Renal cortex interstitium (tissue), 15 donors: ENCODE measurements at places on chromosomes 2 and 18.

- DNase-seq, result no peak
Measured at GRCh38 chr2:64753399-64753798, 99.7 kb upstream of the SERTAD2 start.

GRCh38 chr18:61853855-61854254 is 39.0 kb downstream of the RNF152 start:
- DNase-seq, result no peak

- DNase-seq, result no peak
Measured at GRCh38 chr18:60413944-60414547, 41.5 kb upstream of the MC4R start.

GRCh38 chr2:71898375-71898774 is 249.3 kb downstream of the CYP26B1 start:
- no peak for DNase-seq

DNA sequence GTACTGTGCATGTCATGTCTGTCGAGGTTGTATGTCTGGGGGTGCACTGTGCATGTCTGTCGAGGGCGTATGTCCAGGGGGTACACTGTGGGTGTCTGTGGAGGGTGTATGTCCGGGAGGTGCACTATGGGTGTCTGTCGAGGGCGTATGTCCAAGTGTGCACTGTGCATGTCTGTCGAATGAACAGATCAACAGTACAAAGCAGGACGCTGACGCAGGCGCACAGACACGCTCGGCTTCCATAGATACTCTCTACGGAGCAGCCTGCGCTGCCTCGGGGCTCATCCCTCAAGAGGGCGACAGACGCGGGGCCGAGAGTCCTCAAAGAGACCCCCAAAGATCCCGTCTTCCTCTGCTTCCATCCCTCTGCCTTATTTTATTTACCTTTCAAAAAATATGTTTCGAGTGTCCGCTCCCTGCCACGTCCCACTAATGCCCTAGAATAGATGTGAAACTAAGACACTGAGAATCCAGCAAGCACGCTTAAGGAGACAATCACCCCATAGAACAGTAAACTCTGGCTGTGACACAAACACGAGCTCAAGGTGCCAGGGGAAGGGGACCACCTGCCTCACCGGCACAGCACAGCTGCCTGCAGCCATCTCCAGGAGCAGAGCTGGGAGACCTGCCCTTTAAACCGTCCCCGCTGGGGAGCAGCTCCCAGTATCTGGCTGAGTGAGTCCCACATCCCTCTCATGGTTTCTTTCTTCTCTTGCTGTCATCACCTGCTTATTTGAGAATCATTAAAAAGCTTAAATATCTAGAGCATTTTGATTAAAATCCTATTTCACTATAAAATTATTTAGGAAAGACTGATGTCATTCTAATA is 250.5 kb upstream of the MYT1L start:
- DNase-seq, result no peak

DNA sequence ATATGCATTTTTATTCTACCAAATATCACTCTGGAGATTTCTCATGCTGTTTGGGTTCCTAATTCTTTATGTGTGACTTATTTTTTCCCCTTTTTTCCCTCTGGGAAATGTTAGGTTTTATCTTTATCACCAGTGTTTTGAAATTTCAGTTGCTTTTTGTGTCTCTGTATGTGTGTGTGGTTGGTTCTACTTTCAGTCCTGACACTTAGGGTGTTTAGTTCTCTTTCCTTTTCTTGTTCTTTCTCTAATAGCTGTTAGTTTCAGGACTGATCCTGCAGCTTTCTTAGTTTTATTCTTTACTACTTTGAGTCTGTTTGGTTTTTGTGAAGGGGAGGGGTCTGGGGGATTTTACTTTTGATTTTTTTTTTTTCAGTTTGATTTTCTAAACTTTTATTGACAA is 23.1 kb downstream of the PPM1B start:
- no peak for DNase-seq

- peak; percentile 75 for DNase-seq
Measured at GRCh38 chr2:240136013-240136670, at the start of gene COPS9. COPS9 (minus strand) TSS chr2:240136305; CDS start chr2:240136284, 21 bp downstream.

DNA sequence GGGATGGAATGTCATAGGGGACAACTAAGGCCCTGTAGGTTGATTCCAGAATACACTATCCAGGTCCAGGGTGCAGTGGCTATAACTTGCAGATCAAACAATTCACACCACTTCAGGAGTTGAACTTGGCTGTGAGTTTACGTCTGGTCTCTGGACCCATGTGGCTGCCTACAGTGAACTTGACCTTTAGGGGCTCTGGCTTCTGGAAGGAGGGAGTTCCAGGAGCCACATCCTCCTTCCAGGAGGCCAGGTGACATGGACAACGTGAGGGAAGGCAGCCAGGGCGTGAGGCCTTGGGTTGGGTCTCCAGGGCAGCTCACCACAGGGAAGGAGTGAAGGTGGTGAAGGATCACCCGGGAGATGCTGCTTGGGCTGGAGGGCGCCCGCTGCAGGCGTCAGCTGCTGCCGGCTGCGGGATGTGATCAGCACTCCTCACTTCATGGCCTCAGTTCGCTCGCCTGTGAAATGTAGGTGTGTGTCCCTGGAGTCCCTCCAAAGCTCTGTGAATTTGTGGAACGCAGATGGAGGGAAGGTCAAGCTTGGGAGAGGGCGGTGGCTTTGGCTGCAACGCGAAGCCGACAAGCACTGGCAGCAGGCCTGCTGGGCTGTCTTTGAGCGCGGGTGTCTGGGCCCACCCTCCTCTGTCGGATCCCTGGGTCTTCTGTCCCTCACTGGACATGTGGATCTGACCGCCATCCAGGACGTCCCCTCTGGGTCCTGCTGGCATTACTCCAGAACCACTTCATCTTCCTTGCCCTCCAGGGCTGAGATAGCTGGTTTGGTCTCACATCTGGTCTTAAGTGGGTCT is 146.5 kb downstream of the GLI2 start:
- DNase-seq, result no peak

GRCh38 chr18:27632706-27633105 is 447.6 kb upstream of the CHST9 start:
- DNase-seq, result no peak

DNA sequence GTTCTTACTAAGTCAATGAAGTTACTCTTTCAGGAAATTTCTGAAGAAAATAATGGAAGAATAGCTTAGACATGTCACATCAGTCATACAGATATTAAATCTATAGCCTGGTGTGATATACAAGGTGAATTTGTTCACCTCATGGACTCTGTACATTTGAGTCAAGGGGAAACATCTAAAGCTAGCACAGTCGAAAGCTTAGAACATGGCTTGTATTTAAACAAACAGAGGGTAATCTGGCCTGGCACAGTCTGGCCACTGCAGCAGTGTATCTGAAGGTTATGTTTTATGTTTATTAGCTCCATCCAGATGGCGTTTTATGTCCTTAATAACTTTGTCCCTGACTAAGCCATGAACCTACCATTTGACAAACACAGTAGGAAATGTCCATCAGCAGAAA is 817.3 kb downstream of the SATB2 start:
- DNase-seq, result no peak

DNA sequence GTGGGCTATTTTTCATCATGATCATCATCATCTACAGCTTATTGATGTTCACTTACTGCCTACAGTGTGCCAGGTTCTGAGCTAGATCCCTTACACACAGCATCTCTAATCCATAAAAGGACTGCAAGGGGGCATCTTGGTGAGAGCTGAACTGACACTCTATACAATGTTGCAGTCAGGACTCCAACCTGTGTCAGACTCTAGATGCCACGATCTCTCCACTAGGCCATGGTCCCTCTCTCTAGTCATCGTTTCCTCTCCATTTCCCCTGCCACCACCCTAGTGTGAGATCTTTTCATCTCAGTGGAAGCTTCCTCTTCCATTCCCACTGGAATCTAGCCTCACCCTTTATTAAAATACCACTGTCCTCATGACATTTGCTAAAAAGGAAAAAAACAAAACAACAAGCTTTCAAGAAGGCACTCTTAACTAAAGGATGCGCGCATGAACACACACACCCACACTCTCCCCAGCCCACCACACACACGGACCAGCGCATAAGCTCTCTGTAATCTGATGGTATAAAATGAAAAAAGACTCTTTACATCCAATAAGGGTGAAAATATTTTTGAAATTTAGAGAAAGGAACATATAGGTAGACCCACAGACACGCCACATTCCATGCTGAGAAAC is 93.4 kb upstream of the THOC1 start:
- DNase-seq, result no peak

DNA sequence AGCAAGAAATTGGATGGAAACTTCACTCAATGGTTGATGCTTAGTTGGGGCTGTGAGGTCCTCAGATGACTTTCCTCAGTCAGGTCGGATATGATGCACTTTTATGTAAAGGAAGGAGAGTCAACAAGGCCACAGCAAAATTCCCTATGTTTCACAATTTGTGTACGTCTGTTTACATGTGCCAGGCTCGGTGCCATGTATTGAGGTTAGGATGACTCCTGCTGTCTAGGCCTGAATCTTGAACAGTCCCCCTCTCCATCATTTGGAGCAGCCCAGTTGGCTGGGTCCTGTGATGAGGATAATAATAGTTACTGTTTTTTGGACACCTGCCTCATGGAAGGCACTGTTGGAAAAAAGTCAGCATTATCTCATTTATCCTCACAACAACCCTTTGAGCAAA is 43.1 kb downstream of the VSNL1 start:
- DNase-seq, result no peak

- DNase-seq, result no peak
Measured at GRCh38 chr18:331221-331821, 63.5 kb upstream of the THOC1 start.

DNA sequence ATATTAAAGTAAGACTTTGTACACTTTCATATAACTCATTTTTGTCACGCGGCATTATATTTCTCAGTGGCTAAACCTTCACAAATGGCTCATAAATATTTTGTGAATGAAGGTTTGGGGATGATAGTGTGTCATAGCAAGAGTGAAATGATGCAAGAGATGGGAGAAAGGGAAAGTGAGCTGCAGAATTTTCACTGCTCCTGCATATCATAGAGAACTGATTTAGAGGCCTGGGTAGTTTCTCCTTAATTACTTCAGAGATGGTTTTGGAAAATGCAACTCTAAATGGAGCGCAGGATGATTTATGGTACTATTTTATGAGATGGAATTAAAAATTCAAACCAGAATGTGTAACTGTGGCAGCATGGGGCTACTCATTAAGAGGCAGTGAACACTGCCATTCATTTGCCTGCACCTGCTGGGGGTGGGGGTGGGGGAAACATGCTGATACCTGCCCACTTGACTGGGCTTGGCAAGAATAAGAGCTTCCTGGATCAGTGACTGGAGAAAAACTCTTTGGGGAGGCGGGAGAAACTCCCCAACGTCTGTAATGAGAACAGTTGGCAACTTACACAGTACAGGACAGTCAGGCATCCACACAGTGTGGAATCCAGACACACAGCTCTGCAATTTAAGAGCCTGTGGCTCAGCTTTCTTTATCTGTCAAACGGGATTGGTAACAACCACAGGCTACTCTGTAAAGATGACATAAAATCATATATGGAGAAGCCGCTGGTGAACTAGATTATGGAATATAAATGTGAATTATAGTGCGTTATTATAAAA is 941.9 kb downstream of the SLC4A3 start:
- DNase-seq, result no peak

- no peak for DNase-seq
Measured at GRCh38 chr2:68865108-68865507, 6.1 kb downstream of the BMP10 start.

DNA sequence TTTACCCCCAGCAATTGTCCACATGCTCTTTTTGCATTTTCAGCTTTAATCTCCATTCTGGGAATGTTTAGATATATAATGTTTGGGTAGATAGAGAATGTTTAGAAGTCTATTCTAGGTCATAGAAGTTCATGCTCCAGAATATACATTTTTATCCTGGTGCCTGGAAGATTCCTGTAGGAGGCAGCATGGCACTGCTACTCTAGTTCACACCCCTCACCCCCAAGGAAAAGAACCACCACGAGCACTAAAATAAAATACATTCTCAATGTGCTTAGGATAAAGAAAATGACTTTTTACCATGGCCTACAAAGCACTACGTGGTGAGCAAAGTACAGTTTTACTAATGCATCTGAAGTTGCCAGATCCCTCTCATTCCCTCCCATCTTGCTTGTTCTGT is 53.8 kb downstream of the MYO1B start:
- DNase-seq, result no peak

DNA sequence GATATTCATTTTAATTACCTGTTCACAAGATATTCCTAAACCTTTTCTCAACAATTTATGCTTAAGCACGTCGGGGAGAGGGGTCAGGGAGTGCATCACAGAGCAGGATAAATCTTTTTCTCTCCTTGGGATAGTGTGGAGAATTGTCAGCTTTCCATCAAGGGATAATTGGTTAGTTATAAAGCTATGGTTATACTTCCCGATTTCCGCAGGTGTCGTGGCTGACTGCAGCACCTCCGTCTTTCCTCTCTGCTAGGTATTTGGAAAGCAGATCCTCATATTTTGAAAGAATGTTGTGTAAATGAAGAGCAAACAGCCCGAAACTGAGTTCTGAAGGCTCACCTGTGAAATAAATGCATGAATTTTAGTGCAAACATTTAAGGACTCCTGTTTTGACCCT is 778 bp downstream of the DYNC2LI1 start:
- no peak for DNase-seq

- DNase-seq, result no peak
Measured at GRCh38 chr2:145739681-145740080, 1219.8 kb upstream of the ZEB2 start.

DNA sequence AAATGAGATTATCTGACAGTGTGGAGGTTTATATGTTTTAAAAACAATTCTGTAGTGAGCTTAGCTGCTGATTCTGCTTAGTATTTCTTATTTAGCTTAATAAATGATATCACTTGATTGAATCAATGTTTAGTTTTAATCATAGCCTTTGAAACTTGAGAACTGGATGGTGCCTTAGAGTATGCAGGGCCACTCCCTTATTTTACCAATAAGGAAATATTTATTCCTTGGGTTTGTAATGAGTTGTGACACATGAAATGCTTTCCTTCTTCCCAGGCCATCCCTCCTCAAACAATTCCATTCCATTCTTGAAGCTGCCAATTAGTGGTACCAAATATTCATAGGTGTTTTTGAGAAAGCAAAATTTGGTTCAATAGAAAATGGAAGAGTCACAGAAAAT is 183.8 kb upstream of the DCC start:
- no peak for DNase-seq
